Inflammatory macrophage treated with lipopolysaccharide for 1 hour (primary cell): ENCODE measurements at places on chromosomes 12 and 14.

- no peak for DNase-seq
Measured at GRCh38 chr14:102077382-102077709, 9.5 kb downstream of the HSP90AA1 start.

DNA sequence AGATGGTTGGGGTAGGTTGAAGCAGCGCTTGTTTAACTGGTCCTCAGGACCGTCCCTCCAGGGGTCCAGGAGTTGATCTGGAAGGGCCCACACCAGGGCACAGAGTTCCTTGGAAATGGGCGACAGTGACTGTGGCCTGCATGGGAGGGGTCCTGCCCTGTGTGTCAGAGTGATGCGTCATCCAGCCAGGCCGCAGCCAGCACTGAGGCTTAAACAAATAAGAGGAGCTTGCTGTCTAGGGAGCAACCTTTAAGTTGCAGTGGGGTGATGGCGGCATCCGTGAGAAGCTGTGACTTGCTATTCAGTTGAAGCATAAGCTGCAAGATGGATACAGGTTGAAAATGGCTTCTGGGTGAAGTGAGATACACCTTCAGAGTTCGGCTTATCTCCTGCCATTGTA is 20.2 kb downstream of the DCAF4 start:
- no peak for DNase-seq

DNA sequence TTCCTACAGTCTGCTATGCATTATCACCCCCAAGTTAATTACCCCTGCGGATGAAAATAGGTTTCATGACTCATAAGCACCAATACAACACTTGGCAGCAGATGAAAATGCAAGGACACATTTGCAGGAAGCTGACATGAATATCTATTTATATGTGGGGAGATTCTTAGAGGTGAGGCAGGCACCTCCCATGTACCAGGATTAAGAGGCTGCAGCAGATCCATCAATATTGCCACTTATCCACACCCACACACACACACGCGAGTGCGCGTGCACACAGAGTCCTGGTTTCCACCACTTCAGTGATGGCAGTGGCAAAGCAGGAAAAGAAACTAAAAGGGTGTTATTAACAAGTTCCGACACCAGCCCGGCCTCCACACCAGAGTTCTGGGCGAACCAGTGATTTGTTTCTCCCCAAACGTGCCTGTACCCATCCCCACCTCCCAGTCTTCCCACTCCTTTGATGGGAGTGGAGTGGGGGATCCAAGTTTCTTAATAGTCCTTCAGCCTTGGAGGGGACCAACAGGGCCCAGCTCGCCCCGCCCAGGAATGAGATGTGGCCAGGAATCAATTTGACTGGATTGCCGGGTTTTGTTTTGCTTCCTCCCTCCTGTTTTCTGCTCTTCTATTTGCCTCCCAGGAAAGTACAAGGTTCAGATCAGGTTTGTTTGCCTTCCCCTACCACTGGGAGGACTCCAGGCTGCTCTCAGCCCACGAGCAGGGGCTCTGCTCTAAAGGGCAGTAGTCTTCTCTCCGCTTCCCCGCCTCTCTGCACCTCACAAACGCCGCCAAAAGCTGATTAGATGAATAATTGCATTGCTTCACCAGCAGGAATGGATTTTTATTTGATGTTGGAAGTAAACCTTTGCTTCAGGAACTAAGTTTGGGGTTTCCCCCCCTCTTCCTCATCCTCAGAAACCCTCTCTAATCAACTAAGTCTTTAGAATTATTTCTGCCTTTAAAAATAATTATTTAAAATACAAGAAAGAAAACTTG is 5.2 kb downstream of the IRF2BPL start:
- DNase-seq = no peak

DNA sequence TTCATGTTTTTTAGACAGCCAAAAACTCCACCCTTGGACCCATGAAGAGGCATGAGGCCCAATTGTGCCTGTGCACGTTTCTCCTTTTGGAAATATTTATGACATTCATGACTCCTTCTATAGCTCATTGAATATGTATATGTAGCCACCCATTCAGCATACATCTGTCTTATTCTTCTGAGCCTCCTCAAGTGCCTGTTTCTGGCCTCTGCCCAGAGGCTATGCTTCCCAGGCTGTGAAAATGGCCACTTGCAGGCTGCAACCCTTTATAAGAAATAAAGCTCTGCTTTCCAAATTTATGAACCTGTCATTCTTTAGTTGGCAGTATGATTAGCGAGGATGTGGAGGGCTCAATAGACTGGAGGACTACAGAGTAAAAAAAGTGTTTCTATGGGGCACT is 35.3 kb downstream of the TSPAN19 start:
- no peak for DNase-seq

DNA sequence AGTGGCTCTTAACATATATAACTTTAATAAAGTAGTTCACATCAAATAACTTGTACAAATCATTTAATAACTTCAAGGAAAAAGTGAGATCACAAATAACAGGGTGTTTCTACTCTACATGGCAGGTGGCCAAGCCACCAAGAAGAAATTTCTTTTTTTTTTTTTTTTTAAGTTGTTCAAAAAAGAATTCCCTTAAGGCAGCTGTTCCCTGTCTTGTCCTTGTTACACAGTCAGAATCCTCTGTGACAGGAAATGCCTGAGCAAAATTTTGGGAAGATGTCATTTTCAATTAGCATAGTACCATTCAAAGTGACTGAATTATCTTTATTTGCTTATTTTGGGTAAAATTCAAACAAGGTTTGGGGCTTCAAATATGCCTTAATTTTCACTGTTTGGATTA is 79.4 kb downstream of the LIN7A start:
- DNase-seq = no peak

DNA sequence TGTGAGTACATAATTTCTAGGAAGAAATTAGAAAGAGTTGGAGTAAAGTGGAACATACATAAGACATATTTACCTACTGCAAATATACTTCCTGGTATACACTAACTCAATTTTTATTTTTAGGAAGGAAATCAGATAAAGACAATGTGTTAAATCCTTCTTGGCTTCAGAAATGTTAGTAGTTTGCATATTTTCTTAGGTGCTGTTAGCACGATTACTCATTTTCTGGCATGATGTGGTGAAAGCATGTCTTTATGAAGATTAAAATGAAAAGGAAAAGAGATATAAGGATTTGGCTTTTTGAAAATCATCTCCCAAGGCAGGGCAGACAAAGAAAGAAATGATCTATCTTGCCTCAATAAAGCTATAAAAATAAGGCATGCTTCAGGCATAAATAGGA is 287.6 kb upstream of the E2F7 start:
- DNase-seq = no peak

DNA sequence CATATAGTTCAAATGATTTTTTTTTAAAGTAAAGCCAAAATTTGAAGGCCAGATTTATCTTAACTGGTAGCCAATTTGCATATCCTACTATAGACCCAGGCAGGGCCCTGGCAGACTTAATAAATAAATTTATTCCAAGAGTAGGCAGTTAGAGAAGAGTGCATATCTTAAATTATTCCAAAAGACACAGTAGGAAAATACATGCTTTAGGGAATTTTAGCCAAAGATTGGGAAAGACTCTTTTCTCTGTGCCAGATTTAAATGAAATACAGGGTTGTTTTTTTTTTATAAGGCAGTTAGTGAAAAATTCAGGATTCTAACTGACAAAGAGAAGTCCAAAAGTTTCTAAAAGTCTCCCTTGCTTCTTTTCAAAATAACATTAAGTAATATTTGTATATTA is 65.5 kb downstream of the ST8SIA1 start:
- no peak for DNase-seq

- peak; percentile 46 for DNase-seq
Measured at GRCh38 chr12:118103601-118104382, at the start of gene VSIG10. TSS of gene VSIG10 (minus strand) at chr12:118104011. CDS start at chr12:118103671, 340 bp downstream.

- peak; percentile 84 for DNase-seq
Measured at GRCh38 chr14:59920378-59920683, 387 bp downstream of the LRRC9 start.

DNA sequence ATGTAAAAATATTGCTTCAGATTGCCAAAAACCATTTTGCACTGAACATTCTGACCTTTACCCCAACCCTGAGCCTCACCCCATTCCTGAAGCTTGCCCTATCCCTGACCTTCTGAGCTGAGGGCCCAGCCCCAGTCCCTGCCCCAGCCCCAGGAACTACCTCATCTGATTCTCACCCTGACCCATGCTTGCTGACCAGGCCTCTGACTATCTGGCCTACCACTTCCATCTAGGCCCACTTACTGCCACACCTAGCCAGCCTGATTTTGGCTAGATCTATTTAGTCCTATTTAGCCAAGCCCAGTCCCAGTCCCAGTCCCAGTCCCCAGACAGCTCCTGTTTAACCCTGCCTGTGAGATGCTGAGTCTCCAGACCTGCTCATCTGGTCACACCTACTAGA is 33.6 kb downstream of the OR10P1 start:
- no peak for DNase-seq

DNA sequence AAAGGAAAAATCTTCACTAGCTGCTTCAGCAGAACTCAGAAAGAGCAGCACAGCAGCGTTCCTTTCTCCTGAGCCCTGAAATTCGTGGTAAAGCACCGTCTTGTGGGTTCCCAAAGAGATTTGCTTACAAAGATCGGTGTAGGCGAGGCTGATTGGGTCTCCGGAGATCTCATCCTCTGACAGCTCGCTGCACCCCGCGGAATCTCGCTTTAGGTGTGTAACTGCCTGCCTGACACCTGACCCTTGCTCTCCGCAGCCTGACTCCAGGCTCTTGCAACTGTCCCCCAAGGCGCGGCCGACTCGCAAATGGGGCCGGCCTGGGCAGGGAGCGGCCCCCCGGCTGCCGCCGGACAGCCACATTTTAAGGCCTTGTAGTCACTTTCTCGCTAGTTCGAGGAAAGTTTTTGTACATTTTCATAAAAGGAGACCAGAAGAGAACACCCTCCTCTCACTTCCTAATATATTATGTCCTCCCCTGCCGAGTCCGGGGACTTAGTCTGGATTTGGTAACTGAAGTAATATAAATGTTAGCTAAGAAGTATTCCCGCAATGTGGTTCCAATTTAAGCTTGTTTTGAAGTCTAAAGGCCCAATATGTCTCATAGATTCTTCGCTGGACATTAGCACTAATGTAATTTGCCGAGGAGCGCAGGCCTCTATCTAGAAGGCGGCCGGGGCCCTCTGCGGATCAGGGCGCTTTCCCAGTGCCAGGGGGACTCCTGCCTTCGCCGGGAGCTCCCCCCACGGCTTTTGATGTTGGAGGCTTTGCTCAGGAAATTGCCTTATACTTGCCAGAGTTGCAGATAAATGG is 177.3 kb upstream of the CDKN3 start:
- DNase-seq = no peak

DNA sequence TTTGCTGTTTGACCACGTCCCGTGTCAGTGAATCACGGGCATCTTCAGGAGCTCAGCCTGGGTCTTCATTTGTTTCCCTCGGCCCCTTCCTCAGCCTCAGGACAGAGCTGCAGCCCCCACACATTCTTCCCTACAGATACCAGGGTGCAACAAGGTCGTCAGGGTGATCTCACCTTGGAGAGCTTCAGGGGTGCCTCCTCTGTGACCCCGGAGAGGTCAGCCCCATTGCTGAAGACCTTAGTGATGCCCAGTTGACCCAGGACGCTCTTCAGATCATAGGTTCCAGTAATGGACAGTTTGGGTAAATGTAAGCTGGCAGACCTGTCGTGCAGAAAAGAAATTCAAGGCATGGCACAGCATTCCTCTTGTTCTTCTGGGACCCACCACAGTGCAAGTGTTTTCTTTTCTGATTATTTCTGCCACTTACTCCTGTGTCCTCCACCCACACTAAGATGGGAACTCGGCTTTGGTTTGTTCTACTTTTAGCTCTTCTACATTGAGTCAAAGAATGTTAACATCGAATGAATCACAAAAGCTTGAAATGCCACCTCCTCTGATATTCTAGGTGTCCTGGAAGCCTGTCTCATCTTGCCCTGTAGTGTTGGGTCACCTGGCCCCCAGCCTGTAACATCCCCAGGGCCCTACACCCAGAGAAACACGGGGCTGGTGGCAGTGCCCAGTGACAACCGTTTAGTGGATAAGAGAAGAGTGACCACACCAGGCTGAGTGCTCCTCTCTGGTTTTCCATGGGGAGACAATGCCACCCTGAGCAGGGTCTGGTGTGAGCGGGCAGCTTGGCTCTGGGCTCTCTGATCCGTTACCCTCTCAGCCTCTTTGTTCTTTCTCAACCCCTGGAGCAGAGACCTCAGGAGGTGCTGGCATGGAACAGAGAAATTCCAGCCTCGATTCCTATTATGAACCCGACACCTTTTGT is 8.8 kb downstream of the SERPINA1 start:
- DNase-seq = no peak

DNA sequence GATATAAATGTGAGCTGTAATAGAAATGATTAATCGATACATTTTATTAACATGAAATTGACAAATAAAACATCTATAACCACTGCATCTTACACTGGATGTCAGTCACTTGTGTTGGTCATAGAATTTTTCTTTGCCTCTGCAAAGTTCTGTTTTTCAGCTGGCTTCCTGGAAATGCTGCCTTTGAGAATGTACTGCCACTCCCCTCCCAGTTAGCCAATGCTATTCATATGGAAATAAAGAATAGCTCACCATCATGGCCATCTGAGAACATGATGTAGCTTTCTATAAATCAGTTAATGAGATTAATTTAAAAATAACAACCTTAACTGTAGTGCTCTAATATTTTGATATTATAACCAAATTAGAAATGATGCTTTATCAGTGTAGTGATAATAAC is 41.1 kb downstream of the SLCO1B1 start:
- no peak for DNase-seq

DNA sequence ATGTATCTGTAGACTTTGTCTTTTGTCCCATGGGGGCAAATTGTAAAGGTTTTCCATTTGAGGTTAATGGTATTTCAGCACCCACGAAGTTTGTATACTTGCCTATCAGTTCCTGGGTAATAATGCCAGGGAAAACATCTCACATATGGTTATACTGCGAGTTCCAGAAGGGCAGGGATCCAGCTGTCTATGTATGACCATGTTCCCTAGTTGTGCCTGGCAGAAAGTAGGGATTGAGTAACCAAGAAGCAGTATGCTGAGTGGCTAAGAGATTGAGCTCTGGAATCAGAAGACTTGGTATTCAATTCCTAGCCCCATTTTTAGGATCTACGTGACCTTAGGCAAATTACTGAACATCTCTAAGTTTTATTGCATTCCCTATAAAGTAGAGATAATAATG is 173.2 kb upstream of the PWP1 start:
- no peak for DNase-seq

DNA sequence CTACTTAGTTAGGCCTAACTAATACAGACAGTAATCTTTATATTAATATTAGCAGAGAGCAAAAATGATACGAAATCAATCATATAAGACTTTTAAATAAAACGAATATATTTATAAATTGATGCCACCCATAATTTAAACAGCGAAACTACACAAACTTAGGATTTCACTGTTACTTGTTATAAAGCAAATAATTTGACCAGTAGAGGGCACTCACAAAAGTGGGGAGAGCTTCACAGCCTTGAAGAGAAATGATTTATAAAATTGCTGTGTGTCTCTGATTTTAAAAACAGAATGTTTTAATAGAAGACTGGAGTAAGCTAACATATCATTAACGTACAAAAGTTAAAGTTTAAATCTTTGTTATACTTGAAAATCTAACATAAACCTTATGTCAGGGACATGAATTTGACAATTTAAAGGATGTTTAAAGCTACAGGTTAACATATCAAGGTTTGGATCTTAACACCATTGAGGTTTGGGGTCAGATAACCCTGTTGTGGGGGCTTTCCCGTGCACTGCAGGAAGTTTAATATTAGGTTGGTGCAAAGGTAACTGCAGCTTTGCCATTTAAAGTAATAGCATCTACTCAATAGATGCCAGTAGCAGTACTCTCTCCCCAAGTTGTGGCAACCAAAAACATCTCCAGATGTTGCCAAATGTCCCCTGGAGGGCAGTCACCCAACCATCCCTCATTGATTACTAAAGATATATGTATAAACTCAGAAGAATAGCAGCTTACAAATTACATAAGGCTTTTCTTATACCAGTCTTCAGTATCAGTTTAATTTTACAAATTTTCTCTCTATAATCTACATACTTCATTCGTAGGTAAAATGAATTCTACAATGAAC is 9.3 kb downstream of the KRAS start:
- peak; percentile 37 for DNase-seq
